ENCODE measurements at places on chromosomes 6 and 20. TPM values are rescaled to one million over a fixed set of nuclear protein-coding genes. Genes with fewer than 3 reads are reported as not detected.

EEF1A2 gene
- 11.2 TPM for total RNA-seq

DNA sequence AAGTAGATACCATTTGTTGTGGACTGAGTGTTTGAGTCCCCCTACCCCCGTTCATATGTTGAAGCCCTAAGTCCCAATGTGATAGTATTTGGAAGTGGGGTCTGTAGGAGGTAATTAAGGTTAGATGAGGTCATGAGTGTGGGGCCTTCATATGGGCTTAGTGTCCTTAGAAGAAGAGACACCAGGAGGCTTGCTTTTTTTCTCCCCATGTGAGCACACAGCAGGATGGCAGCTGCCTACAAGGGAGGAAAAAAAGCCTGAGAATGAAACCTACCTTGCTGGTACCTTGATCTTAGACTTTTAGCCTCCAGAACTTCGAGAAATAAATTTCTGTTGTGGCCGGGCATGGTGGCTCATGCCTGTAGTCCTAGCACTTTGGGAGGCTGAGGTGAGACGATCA lies 67.9 kb upstream of the TULP4 start:
- no peak for DNase-seq

DNA sequence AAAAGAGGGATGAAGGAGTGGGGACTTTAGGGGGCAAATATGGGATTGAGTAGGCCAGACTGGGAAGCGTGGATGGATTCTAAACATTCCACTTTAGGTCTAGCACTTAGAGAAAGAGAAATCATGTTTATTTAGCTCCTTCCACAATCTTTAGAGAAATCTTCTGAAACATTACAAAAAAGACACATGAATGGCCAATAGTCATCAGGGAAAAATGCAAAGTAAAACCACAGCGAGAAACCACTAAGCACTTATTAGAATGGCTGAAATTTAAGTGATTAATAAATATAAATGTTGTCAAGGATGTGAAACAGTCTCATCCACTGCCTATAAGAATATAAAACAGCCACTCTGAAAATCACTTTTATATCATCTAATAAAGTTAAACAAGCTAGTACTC lies 46.9 kb downstream of the HLA-A start:
- DNase-seq: no peak

DNA sequence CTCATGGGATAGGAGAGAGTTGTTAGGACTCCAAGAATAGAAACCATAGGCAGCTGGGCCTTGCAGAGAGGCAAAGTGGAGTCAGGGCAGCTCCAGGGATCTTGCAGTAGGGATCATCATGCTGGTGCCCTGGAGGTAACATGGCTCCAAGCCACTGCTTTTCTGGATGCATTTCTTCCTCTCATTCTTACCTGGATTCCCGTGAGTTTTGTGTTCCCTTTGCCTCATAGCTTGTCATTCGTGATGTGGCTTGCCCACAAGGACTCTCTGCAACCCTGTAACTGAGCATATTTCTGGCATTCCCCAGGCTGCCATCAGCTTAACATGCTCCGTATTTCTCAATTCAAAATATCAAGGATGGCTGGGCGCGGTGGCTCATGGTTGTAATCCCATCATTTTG lies 5.3 kb downstream of the NHLRC1 start:
- DNase-seq: no peak

HLA-DRB1 gene
- 10.2 TPM for total RNA-seq

SMIM28 gene
- total RNA-seq: not detected

RNF114 gene
- 48.2 TPM for total RNA-seq

- no peak for DNase-seq
Observed at GRCh38 chr6:34574647-34575293, 18.6 kb upstream of the SPDEF start.

CDS2 gene
- total RNA-seq: 36.9 TPM

DNA sequence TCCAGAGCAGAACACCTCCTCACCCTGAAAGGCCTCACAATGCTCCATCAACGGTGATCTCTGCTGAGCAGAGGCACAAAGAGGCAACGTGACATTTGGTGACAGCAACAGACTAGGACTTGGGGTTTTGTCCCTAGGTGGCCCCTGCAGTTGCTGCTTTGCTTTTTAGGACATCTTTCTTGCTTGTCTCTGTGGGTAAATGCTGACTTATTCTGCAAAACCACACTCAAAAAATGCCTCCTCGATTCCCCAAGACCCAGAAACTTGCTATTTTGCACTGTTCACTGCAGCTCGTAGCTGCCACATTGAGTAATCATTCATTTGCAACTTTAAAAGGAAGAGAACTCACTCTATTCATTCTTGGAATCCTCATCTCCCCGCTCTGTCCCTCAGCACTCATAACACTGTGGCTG lies 209.9 kb downstream of the LY86 start:
- no peak for DNase-seq

DDX43 gene
- total RNA-seq: 0.42 TPM

DNA sequence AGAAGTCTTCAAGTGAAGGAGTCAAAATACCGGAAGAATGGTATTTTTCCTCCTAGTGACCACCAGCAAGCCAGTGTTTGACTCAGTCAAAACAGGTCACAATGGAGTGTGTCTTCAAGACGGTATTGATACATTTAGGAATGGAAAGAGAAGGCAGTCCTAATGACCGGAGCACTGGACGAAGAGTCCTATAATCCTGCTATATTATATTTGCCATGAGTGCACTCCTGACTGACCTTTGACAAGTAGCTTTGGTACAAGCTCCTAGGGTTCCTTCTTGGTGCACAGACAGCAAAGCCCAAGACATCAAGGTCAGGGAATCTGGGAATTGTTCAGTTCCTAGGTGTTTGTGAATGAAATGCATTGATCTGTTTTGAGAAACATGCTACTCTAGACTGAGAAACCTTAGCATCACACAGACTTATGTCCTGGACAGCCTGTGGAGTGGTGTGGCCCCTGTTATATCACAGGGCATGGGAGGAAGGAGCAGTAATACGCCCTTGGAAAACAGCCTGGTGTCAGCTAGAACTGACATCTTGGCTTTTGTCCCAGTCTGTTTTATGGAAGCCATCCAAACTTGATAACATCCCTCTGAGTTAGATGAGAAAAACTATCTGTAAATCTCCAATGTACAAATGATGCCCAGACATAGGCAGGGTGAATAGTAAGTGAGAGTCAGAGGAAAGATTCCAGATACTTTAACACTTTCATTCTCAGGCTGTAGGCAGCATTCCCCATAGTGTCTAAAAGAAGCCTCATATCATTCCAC lies 18.5 kb downstream of the NOX3 start:
- DNase-seq: no peak

GRCh38 chr6:166743406-166744222 lies 116.6 kb upstream of the RPS6KA2 start:
- no peak for DNase-seq

GRCh38 chr20:47212606-47213207 lies 143.8 kb downstream of the ZMYND8 start:
- DNase-seq: no peak

- DNase-seq: no peak
Observed at GRCh38 chr6:152329638-152330448, 307.3 kb downstream of the SYNE1 start.

CDKN1A gene
- total RNA-seq: 27.4 TPM

DNA sequence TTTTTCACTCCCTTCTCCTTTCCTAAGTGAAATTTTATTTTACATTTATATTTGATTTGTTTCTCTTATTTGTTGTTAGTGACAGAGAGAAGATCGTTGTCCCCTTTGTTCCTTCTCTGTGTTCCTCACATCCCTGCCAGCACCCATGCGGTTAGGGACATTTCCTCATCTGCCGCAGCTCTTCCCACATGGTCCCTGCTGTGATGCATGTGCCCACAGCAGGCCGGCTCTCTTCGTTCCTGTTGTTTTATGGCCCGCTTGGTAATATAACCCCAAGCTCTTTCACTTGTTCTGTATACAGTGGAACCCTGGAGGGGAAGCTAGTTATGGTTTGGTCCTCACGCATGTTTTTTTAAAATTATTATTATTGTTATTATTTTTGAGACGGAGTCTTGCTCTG lies 23.6 kb downstream of the DTD1 start:
- DNase-seq: no peak

DNA sequence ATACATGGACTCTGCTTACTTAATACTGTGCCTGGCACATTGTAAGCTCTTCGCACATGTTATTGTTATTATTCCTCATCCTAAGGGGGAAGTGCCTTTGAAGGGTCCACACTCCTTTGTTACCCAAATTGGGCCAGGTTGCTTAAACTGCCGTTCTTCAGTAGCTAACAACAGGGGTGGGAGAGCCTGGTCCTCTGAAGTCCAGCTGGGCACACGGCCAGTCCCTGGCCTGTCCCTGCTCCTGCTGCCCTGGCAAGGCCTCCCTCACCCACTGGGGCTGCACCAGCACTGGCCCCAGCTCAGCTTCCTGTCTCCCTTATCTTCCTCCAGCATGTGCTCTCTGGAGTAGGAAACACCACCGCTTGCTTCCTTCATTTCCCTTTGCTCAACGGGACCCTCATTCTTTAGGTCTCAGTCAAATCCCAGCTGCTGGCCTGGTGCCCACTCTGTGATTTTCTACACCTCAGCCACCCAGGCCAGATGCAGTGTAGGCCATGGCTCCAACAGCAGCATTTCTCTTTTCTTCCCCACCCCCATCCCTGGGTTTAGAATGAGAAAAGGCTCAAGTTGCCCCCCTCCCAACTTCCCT lies 5.5 kb upstream of the PROCR start:
- no peak for DNase-seq

GRCh38 chr20:46998477-46999240 lies 104.0 kb downstream of the EYA2 start:
- DNase-seq: no peak

WDR46 gene
- total RNA-seq: 29.7 TPM

DNA sequence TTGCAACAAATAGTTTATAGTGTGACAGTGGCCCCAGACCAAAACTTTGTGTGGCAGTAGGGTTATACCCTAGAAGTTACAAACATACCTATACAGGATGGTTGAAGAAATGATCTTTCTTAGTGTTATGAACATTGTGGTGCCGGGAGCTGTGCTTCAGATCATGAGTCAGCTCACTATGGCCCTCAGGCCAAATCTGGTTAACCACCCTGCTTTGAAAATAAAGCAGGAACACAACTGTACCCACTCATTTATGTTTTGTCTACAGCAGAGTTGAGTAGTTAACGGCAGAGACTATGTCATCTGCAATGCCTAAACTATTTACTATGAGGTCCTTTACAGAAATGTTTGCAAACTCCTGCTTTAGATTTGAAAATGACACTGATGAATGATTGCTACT lies 24.3 kb downstream of the AKAP7 start:
- DNase-seq: no peak

GRCh38 chr20:20548527-20549266 lies 163.7 kb downstream of the RALGAPA2 start:
- DNase-seq: no peak

CDK5RAP1 gene
- 16.5 TPM for total RNA-seq

OPN5 gene
- 0.05 TPM for total RNA-seq

DNA sequence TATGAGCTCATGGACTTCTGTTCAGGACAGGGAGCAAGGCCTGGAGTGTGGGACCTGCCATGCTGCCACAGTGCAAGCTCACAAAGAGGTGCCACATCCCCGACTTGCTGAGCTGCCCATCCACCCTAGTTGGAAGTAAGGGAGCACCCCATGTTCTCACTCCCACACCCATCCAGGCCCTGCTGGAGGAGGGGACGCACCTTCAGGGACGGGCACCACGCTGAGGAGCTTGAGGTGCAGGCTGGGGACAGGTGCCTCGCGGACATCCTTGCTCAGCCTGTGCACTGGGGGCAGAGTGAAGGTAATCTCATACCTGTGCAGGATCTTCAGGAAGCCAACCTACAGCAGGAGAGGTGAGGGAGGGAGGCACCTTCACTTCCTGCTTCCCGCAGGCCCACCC lies 12.3 kb downstream of the ADISSP start:
- no peak for DNase-seq

RIMS1 gene
- total RNA-seq: 21.0 TPM

KHDC1 gene
- total RNA-seq: 2.6 TPM

GRCh38 chr20:35560105-35560511 lies 18.2 kb downstream of the ERGIC3 start:
- no peak for DNase-seq

DNA sequence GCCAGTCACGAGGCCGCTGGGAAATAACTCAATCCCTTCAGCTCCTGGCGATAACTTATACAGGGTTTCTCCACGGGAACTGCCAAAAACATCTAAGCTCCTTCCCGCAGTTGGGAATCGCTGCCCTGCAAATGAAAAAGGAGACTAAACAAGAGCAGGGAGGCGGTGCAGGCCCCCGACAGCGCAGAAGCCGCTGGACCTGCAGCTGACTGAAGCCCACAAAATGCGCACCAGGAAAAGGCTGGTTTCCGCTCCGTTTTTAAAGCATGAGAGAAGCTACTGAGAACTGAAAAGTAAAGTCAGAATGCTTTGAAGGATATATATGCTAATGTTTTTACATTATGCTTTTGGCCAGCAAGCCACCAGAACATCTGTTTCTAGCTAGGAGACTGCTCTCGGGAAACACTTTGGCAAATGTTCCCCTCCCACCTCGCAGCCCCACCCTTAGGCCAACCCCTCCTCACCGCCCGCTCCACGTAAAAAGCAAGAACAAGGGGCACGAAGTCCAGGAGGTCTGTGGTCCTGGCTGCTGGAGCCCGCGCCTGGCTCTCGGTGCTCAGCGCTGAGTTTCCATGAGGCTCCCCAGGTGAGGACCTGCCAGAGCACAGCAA lies 90.5 kb downstream of the SOD2 start:
- no peak for DNase-seq

NOX3 gene
- total RNA-seq: not detected

DNA sequence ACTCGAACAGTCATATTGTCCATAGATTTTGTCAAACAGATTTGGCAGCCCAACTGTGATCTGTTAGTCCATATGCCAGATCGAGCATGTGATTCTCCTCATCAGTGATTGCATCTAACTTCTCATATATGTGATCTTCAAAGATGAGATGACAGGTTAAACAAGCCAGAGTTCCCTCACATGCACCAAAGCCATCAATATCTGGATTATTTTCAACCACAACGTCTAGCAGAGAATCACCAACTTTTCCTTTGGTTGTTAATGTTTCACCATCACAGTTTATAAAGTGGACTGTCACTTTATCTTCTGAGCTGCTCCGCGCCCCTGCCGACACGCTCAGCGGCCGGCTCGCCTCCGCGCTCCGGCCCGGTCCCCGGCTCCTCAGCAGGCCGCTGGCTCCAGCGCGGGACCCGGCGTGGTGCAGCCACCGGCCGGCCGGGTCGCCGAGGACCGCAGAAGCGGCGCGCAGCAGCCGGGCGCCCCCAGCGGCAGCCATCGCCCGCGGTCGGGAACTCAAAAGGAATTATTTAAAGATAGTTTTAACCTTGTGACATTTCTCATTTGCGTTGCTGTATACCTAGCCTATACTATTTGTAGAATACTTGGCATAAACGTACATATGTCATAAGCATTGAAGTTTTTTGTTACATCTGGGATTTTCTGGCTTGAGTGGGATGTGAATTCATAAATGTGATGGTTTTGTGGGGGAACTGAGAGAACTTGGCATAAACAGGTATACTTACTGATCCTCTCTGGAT lies 40.1 kb upstream of the DYNLRB1 start:
- DNase-seq: no peak

SYCP2 gene
- total RNA-seq: 6.7 TPM

DNA sequence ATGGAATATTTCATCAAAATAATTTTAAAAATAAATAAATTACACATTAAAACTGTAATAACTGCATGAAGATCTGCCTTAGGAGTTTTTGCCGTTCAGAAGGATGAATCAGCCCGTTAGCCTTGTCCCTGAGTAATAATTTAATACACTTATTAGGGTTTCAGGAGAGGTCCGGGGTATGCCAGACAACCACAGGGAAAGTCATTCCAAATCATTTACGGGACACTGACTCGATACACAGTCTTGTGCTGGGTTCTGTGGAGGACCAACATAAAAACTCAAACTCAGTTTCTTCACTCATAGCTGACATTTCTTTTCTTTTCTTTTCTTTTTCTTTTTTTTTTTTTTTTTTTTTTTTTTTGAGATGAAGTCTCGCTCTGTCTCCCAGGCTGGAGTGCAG lies 735 bp upstream of the LY6G6F start:
- DNase-seq: no peak
